A549 treated with DMSO at 1 μM for 4 hours (cell line): ENCODE measurements at places on chromosomes 11 and 22. TPM values are rescaled to one million over a fixed set of nuclear protein-coding genes. Genes with fewer than 3 reads are reported as not detected.

Gene OTOG
- total RNA-seq = not detected in 5 replicates

Gene MYRF
- 16.3 to 22.1 TPM (median 20.9 TPM) in 5 replicates for total RNA-seq

Gene ELP4
- total RNA-seq = 6.3 to 10.3 TPM (median 9.4 TPM) in 5 replicates

Gene PDE3B
- 2.2 to 3.2 TPM (median 2.5 TPM) in 5 replicates for total RNA-seq

Gene MPPED2
- total RNA-seq = not detected in 5 replicates

Gene GRM5
- total RNA-seq = not detected in 5 replicates

Gene AQP11
- total RNA-seq = 1.7 to 2.7 TPM (median 2.4 TPM) in 5 replicates

Gene NLRP14
- total RNA-seq = not detected in 5 replicates
